Hematopoietic multipotent progenitor cell treated with erythropoietin and hydrocortisone succinate and interleukin-3 and kit ligand, for 15 days (in vitro differentiated cells): ENCODE measurements at places on chromosomes 1 and 21.

- no peak for DNase-seq
Observed at GRCh38 chr1:46133181-46133658, 791 bp upstream of the PIK3R3 start.

DNA sequence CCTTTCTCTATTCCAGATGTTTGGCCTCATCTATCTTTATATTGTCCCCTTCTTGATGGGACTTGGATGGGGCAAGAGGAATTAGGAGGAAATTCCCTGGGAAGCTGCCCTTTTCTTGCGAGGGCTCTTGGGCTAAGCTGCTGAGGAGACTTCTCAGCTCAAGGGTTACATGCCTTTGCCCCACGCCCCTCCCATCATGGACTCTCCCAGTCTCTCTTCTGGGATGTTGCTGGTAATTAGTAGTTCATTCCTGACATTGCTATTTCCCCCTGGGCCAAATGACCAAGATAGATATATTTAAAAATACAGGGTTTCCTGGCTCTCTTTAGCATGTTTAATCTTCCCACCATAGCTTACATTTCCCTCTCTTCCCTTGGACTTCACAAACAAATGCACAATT lies 90.6 kb upstream of the RALGPS2 start:
- no peak for DNase-seq

- no peak for DNase-seq
Observed at GRCh38 chr1:59445040-59445439, 148.1 kb downstream of the FGGY start.

DNA sequence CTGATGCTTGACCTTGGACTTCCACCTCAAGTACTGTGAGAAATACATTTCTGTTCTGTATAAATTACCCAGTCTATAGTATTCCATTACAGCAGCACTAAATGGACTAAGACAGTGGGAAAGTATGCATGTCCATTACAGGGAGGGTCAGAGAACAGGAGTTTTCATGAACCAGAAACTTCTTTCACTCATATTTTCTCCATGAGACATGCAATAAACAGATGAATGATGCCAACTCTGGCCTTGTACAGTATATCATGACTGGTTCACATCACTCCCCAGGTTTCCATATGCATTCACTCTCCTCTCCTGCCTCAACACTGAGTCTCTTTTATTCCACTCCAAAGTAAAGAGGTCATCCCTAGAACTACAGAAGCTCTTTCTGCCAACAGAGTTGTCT lies 4.5 kb upstream of the IFI16 start:
- no peak for DNase-seq

- no peak for DNase-seq
Observed at GRCh38 chr1:241269116-241269515, 87.9 kb downstream of the RGS7 start.

DNA sequence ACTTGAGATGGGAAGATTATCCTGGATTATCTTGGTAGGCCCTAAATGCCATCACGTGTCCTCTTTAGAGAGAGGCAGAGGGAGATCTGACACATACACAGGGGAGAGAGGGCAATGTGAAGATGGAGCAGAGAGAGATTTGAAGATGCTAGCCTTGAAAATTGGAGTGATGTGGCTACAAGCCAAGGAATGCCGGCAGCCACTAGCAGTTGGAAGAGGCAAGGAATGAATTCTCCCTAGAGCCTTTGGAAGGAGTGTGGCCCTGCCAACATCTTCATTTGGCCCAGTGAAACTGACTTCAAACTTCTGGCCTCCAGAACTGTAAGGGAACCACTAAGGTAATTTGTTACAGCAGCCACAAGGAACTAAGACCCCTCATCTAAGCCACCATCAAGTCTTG lies 8.9 kb upstream of the CAMTA1 start:
- no peak for DNase-seq

DNA sequence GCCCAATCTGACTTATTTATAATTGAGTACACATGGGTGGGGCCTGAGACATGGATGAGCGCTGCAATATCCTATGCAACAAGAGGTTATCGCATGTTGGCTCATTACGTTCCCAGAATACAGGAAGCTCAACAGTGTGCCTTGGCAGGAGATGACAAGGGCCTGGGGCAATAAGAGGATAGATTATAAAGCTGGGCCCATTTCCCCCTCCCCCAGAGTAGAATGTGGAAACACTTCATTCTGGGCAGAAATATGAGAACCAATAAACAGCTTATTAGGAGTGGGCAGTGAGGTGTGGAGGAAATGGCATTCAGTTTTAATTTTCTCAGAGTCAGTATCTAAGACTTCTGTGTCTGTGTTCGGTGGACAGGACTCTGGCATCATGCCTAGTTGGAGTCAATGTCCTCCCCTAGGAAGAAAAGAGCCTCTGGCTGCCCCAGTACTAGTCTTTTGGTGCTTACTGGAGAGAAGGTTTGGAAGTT lies 92.8 kb downstream of the PIK3R3 start:
- no peak for DNase-seq

GRCh38 chr1:211613108-211613947 lies 34.4 kb upstream of the SLC30A1 start:
- peak; percentile 97 for DNase-seq

DNA sequence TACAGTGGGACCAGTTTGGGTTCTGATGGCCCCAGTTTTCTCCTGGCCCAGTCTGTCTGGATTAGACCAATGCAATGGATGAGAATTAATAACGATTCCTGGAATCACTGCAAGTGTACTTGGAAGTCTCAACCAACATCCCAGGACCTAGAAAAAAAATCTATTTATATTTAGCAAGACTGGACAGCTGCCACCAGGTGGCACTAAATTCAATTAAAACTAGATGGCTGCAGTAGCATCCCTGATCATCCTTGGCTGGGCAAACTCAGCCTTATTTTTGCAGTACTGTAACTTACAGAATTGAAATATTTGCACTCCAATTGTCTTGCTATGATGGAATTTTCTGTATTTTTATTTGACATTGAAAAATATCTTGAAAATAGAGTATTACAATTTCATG lies 165.7 kb downstream of the NCAM2 start:
- DNase-seq = peak; percentile 8

GRCh38 chr1:1040004-1040991 lies 20.4 kb downstream of the AGRN start:
- peak; percentile 75 for DNase-seq

DNA sequence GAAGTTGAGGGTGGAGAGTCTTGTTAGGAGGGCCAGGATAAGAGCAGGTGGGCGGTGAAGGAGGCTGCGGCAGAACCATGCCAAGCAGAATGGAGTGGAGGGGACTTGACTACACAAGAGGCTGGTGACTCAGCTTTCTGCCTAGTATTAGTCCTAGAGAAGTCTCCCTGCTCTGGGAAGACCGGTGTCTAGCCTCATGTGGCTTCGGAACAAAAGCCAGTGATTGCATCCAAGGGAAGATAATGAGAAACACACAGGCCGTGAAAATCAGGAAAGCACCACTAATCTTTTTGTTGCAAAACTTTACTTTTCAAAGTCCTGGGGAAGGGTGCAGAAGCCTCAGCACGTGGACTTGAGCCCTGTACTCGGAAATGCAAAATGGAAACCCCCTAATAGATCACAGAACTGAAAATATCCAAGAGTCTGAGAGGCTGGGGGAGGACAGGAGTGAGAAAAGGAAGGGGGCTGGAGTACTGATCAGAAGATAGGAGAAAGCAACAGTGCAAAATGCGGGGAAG lies 31.4 kb downstream of the DDR2 start:
- DNase-seq = no peak

- no peak for DNase-seq
Observed at GRCh38 chr21:16389643-16390042, 659.9 kb downstream of the USP25 start.

DNA sequence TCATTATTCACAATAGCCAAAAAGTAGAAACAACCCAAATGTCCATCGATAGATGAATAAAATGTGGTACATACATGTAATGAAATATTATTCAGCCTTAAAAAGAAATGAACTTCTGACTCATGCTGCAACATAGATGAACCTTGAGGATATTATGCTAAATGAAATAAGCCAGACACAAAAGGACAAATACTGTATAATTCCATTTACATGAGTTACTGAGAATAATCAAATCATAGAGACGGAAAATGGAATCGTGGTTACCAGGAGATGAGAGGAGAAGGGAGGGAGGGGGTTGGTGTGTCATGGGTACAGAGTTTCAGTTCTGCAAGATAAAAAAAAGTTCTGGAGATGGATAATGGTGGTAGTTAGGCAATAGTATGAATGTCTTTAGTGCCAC lies 184.1 kb downstream of the PSMG1 start:
- DNase-seq = no peak

- DNase-seq = no peak
Observed at GRCh38 chr1:86110451-86111129, 46.0 kb downstream of the COL24A1 start.

DNA sequence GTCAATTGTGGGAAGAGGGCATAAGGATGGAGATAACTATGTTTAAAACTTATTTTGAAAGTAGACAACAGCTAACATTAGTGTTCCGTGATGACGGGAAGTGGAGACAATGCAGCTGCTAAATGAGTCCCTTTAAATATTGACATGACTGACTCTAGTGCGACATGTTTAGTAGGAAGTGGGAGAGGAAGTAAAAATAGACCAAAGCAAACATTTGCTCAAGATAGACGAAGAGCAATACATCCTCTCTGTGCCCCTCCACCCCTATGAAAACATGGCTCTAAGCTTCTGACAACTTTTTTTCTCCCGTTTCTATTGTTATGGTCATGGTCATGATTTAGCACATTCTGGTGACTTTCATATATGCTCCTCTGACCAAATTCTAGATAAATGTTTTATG lies 60.0 kb upstream of the HMCN1 start:
- DNase-seq = no peak

DNA sequence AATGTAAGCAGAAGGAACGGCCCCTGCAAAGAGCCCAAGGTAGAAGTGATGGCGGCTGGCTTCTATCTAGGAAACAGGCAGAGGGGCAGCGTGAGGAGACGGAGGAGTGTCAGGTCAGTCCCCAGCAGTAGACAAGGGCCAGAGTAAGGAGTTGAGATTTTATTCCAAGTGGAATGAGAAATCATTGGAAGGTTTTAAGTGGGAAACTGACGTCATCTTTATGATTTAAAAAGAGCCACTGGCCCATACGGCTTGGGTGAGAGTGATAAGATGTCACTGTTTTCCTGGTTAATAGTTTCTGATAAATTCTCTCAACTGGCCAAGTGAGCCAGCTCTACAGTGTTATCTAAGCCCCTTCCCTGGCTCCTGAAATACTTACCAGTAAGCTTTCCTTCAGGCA lies 103.2 kb upstream of the CAMK1G start:
- no peak for DNase-seq

DNA sequence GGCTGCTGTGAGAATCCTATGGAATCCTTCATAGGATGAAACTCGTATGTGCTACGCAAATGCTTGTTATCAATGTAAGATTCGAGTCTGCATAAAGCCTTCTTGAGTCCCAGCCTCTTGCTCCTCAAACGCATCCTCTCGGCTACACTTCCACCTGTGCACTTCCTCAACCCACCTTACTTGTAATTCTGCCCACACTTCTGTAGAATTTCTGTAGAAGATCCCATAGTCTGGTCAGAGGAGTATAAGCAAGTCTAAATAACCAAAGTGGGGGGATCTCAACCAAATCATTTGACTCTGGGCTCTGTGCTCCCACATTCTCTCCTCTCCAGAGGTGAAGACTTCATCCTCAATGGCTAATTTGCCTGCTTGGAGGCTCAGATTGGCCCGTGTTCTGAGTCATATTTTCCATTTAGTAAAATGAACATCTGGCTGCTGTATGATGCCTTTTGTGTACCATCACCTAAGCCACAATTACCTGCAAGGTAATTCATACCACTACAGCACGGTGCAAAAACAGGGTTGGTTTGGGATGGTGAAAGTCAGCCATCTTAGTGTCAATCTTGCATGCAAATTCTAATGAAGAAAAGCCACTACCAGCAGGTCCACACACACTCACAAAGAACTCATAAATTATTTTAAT lies 63.2 kb downstream of the ITPKB start:
- DNase-seq = no peak

- no peak for DNase-seq
Observed at GRCh38 chr1:220957233-220957605, 78.0 kb downstream of the HLX start.

DNA sequence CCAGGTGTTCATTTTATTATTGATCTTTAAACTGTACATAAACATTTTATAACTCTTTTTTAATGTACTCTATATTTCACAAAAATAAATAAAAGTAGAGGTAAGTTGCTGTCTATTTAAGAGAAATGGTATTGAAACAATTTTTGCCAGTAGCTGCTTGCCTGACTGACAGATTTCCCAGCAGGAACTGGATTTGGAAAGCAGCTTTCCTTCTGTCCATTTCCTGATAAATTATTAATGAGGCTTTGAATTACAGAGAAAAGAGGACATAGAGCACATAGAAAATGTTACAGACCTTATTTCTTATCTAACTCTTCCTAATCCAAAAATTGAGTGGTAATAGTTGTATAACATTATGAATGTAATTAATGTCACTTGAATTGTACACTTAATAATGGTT lies 79.7 kb upstream of the BCL10 start:
- DNase-seq = no peak

- no peak for DNase-seq
Observed at GRCh38 chr21:46150073-46150472, 5.3 kb downstream of the FTCD start.

DNA sequence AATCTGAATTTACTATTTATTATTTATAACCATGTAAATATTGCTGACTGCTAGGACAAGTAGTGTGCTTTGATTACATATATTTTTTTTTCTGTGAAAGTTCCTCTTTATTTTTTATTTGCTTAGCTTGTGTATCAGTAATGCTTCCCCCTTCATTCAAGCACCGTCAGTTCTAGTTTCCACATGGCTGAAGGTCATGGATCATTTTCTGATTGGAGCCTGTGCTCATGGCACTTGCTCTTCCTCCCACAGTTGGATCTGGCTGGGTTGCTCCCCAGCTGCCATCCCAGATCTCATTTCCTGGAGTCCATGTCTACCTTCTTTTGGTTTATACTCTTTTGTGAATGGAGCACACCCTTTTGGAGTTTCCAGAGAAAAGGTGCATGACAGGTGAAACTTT lies 57.0 kb upstream of the IGSF5 start:
- DNase-seq = no peak

GRCh38 chr1:165666152-165666825 lies 32.1 kb downstream of the ALDH9A1 start:
- no peak for DNase-seq

GRCh38 chr1:204975568-204976235 lies 67.3 kb upstream of the CNTN2 start:
- peak; percentile 66 for DNase-seq

DNA sequence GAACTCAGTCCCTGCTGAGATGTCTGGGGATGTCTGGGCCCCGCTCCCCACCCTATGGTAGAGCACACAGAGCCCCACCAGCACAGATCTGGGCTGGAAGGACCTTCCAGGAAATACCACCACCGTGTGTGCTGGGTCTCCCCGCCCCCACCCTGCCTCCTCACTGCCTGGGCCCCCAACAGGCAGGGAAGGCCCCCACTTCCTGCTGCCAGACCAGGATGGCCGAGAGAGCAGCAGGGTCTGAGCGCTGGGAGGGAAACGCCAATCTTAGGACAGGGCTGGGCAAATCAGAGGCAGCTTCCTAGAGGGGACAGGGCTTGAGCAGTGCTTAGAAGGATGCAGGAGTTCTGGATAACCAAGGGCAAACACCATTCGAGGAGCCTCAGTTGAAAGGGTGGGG lies 11.9 kb downstream of the ADGRB2 start:
- no peak for DNase-seq
